T-helper 2 cell (primary cell): ENCODE measurements at places on chromosomes 11 and 22.

DNA sequence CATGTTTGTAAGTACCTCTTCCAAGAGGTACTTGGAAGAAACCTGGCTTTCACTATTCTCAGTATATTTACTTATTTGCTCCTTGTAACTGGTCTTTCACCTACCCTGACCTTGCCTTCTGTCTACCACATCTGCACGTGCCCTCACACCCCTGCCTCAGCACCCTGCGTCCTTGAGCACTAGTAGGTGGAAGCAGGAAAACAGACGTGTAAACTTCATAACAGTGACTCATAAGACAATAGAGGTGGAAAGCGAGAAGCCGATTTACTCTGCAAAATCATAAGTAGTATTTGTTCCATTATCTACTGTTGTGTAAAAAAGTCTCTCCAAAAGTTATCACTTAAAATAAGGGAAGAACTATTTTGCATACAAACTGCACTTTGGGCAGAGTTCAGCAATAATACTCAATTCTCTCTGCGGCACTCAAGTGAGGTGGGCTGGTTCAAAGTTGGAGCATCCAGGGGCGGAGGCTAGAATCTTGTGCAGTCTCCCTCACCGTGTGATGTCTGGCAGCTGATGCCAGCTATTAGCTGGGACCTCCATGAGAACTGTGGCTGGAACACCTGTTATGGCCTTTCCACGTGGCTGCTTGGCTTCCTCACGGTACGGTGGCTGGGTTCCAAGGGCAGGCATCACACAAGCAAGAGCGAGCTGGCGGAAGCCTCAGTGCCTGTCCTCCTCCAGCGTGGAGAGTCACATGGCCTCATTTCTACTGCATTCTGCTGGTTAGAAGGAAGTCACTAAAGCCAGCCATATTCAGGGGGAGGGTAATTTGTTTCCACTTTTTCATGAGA is 30.4 kb downstream of the PACS1 start:
- peak; percentile 52 for DNase-seq

DNA sequence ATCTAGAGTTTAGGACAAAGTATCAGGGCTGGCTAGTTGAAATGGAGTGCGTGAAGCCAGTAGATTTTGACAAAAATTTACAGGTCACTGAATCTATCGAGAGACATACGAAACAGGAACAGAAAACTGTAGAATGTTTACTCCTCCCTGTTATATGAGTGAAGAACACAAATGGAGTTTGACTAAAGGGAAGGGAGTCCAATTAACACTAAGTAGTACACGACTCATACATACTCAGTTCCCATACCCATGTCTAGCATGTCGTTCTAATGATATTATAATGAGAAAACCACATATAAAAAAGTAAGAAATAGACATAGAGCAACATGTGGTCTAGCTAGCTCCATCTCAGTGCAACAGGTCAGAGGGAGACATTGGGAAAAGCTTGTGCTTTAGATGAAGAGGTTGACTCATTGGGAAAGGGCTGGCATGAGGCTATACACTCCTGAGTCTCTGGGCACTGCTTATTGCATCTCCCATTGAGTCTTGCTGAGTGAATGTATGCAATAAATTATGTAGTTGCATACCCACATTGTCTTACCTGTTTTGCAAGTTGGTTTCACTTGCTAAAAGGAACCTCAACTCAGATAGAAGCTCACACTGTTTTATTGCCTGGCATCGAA is 43.5 kb downstream of the CD44 start:
- DNase-seq, result peak; percentile 47

GRCh38 chr22:36334081-36334820 is 53.5 kb downstream of the MYH9 start:
- DNase-seq, result no peak

- DNase-seq, result no peak
These were observed 17.4 kb upstream of the PANX1 start for GRCh38 chr11:94111241-94111640.

GRCh38 chr11:62122076-62122475 is 1.7 kb upstream of the INCENP start:
- DNase-seq, result no peak

GRCh38 chr11:64564947-64565889 is 25.8 kb upstream of the SLC22A12 start:
- DNase-seq, result no peak

DNA sequence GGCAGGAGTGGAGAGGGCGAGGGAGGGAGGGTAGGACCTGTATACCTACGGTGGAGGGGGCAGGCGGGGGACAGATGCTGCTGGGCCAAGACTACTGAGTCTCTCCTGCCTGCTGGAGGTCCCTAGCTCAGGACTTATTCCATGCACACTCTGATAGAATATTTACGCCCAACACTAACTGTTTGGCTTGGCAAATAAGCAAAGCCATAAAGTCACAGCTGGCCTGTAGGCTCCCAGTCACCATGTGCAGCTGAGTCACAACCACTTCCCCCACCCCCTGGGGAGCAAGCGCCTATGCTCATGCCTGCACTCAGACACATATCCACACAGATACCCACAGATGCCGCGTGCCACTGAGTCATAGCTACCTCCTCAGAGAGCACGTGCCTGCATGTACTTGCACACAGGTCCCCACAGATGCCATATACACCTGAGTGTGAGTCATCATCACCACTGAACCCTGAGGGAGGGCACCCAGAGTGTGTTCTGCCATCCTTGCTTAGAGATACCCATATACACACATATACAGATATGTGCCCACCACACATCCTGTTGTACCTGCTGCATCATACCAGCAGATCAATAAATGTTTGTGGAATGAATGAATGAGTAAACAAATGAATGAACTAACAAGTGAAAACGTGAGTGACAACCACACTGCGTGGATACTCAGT is 95.8 kb downstream of the SWAP70 start:
- peak; percentile 96 for DNase-seq

DNA sequence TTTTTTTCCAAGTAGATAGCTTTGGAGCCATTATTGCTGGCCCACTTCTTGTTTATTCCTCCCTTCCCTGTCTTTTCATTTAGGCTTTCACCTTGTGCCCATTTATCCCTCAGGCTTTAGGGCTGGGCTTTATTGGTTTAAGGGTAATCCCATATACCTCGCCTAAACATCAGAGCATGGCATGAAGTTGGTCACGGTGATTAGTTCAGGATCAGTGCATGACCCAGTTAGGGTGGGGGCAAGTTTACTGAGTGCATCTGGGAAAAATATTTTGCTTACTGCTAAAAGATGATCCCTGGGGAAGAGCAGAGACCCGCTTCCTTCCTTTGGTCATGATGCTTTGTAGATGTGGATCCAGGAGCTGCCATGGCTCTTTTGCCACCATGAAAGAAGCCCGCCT is 153.3 kb upstream of the NECTIN1 start:
- DNase-seq, result no peak

GRCh38 chr11:95671768-95672167 is 117.8 kb downstream of the FAM76B start:
- no peak for DNase-seq

DNA sequence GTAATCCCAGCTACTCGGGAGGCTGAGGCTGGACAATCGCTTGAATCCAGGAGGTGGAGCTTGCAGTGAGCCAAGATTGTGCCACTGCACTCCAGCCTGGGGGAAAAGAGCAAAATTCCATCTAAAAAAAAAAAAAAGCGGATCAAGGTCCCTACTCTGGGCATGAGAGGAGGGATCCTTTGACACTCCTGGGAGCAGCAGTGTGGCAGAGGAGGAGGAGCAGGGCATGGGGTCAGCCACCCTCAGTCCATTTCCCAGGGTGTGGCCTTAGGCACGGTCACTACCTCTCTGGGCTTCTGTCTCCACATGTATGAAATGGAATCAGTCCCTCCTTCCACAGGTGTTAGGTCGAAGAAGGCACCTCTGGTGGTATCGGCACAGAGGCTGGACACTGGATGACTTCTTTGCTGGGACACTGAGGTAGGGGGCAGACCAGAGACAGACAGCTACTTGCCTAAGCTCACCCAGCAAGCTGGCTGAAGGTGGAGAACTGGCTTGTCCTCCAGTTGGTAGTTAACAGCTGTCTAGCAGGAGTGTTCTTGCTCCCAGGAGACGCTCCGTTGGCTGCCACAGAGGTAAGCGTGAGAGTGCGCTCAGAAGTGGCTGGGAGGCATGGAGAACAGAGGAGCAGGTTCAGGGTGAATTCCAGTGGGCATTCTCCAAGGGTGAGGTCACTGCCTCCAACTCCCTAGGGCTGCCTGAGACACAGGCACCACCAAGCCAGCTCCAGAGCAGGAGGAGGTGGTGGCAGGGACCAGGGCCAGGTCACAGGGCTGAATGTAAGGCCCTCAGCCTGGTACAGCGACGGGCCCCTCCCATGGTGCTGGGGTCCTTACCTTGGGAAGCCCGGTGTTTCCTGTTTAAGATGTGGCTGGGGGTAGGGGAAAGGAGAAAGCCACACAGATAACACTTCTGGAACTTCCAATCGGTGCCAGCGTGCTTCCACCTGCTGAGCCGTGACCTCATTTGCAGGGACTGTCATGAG is 19.5 kb downstream of the TXN2 start:
- no peak for DNase-seq

GRCh38 chr11:87097582-87097981 is 59.8 kb downstream of the TMEM135 start:
- DNase-seq, result no peak

DNA sequence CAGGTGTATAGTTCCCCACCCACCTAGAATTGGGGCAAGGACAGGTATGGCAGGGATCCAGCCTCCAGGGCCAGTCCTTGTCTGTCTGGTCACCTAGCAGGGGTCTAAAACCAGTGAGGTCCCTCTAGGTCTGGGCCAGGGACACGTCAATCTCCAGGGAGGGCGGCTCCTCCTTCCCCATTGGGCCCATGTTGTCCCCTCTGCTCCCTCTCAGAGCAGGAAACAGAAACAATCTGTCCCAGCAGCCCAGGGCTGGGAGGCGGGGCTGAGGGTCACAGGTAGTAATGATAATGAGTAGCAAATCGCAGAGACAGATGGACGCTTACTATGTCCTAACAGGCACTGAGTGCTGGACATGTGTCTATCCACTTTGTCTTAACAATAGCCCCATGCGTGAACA is 22.8 kb upstream of the SYT7 start:
- DNase-seq, result no peak

DNA sequence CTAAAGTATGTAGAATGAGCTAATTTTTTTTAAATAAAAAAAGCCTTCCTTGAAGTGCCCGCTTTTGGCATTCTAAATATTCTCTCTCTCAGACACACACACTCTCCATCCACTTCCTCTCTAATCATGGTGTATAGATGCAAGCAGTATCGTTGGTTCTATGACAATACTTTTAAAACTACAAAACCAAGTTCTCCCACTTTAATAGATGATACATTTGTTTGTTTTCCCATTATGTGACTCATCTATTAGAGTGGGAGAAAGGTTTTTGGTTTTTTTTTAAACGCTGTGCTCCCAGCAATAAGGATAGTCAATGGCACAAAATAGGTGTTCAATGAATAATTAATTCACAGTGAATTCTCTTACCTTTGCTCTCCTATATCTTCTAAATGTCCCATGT is 44.6 kb downstream of the FZD4 start:
- DNase-seq, result no peak

DNA sequence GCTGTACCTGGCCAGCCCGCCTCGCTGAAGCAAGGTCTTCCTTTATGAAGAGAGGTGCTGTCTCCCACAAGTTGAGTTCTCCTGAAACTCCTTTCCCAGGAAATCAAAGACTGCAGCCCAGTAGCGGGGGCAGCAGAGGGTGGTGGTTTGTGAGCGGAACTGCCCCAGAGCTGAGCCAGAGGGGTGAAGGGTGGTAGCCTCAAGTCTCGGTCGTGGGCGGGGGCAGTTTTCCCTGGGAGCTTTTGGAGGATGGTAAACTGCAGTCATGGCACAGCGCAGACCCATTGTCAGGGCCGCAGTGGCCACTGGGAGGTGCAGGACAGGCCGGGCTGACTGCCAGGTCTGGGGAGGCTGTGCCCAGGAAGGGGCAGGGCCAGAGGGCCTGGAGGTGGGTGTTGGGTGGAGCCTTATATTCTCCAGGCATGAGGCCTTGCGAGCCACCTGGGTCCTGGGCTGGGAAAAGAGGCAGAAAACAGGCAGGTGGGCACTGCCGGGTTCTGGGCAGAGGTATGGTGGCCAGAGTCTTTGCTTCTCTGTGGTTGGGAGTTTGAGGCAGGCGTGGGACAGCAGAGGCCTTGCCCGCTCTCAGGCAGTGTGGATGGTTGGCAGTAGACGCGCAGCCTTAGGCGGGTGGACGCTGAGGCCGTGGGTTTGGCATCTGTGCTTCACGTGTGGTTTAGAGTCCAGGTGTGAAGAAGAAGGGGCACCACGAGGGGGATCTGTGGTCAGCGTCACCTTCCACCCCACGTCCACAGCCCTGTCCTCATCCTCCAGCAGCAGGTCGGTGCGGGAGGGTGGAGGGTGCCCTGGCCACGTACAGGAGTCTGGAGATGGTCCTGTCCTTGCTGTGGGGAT is 1176.4 kb downstream of the BRD1 start:
- no peak for DNase-seq

DNA sequence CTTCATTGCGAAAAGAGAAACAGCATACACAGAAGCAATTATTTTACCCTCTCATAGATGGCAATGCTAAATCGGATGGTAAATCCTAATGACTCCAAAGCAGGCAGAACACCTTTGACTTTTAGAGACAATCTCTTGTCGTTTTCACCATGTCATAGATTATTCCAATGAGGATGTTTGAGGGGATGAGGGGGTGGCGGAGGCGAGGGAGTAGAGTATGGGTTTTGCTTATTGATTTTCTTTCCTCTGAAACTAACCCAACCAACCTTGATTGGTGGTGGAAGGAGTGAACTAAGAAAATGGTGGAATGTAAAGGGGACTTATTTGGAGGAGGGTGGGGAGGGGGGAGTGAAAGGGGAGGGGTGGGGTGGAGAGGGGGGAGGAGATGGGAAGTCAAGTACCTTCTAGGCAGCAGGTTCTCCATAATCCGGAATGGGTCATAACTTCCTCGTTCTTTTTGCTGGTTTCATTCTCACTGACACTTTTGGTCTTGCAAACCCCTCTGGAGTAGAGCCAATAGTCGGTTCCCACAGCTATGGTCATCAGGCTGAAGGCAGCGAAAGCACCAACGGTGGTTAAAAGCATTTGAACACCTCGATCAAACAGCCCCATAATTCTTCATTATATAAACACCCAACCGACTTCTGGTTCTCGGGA is 1.5 kb downstream of the CACNG2 start:
- DNase-seq, result no peak
